ENCODE measurements at places on chromosomes 2 and 18.

GRCh38 chr2:102872388-102872787, 110.6 kb downstream of the TMEM182 start:
- no peak for DNase-seq

DNA sequence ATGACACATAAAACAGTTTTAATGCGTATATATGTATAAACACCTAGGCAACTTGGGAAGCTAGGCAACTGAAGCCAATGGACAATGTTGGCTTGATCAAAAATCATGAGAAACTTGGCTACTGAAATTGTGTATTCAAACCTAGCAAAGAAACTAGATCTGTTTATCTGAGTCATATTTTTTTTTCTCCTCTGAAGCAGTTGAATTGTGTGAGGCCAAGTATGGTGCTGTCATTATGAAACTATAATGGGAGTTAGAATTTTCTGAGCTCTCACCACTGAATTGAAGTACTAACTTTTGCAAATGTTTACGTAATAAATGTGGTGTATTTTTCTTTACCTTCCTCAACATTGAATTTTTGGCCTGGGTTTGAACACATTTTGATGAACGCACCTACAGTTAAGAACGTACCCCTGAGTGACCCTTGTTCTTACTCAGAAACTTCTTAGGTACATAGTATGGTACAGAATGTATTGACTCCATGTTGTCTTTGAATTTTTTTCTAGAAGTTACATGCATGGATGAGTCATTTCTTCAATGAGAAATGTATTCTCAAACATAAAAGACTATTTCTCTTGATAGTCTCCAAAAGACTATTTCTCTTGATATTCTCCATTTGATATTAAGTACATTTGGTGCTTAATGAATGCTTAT, 23.8 kb downstream of the CD28 start:
- no peak for DNase-seq

DNA sequence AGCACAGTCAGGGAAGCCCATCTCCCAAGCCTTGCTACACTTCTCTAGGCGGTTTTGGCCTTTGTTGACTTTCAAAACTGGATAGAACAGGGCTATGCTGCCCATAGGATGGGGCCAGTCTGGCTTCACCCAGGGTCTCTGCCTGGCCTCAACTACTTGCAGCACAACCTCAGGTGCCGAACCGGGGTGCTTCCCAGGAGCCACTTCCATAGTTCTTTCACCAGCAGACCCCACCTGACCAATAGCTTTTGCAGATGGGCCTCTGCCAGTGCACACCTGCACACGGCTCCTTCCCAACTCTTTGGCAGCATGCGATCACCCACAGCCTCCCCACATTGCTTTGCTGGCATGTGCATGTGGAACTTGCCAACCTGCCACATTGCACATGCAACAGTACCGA, 331.6 kb downstream of the CPS1 start:
- DNase-seq = no peak

- DNase-seq = no peak
These were observed 698.9 kb downstream of the GALR1 start for GRCh38 chr18:77948567-77948966.

- no peak for DNase-seq
These were observed 113.4 kb upstream of the TANK start for GRCh38 chr2:161046876-161047275.

DNA sequence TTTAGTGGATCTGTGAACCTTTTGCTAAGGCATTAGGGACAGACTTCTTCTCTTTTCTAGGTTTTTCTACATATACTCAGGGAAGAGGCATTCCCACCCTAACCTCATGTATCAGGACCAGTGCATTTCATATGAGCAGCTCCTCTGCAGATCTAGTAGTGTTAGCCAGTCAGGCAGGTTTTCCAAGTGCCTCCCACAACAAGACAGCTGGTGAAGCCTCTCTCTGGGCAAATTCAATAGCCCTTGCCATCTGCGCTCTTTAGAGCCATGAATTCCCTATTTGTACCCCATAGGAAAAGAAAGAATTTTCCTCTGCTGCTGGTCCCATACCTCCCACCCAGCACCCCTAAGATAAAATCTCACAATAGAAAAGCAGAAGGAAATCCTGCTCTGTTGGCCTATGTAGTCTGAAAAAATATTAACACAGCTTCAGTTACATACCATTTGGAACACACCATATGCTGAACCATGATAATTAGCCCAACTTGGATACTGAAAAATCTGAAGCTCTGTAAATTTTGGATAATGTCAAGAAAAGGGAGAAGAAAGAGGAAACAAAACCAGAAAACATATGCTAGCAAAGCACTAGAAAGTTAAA, 1354.6 kb upstream of the NRXN1 start:
- no peak for DNase-seq
